ENCODE measurements at places on chromosomes 16 and 17.

- no peak for DNase-seq
Observed at GRCh38 chr17:16974569-16975276, 2.8 kb upstream of the TNFRSF13B start.

DNA sequence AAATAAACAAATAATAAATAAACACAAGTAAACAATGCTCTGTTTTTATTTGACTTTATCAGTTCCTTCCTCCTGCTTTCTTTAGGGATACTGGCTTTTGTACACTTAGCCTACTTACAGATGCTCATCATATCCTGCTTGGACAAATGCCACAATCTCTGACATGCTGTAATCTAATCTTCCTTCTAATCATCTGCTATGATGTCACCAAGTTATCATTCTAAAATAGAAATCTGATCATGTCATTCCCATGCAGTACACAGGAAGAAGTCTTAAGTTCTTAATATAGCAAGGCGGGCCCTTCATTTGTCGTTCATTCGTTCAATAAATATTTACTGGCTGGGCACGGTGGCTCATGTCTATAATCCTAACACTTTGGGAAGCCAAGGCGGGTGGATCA, 9.1 kb upstream of the UBB start:
- DNase-seq: no peak

DNA sequence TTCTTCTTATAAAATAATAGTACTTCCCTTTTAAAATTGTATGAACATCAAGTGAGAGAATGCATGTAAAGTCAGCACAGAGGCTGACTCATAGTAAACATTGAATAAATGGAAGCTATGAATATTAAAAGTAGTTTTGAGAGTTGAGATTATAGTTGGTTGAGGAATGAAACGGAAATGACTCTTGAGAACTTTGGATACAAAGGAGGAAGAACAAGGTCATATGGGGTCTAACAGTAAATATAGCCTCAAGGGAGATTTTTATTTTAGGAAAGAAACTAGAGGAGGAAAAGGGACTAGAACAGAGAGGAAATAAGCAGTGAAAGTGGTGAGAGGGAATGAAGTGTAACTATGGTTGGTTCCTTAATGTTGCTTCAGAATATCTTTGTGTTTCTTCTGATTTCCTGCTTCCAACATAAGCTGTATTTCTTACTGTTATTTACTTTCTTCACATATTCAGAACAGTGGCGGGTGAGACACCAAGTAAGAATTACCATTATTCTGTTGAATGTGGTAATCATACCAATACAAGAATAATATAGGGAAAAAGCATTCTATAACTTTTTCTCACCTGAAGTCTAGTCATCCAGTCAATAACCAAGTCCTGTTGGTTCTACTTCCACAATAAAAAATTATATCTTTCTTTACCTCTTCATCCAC, 165.1 kb downstream of the CHD9 start:
- DNase-seq: no peak

GRCh38 chr16:4765511-4766474, 1.2 kb downstream of the ZNF500 start:
- no peak for DNase-seq

DNA sequence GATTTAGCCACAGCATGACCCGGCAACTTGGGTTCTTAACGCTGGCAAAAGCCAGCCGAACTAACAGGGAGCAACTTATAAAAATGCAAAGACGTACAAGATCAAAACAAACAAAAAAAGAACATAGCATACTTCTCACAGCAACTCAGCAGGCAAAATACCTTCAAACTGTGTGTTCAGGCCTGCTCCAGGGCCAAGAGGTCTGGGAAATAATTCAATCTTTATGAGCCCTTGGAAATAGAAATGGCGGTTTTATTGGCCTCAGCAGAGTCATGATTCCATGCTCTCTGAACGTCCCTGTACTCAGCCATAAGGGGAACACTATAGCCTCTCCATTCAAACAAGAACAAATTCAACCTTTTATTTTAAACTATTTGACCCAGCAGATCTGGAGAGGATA, 101.3 kb upstream of the C17orf78 start:
- no peak for DNase-seq

DNA sequence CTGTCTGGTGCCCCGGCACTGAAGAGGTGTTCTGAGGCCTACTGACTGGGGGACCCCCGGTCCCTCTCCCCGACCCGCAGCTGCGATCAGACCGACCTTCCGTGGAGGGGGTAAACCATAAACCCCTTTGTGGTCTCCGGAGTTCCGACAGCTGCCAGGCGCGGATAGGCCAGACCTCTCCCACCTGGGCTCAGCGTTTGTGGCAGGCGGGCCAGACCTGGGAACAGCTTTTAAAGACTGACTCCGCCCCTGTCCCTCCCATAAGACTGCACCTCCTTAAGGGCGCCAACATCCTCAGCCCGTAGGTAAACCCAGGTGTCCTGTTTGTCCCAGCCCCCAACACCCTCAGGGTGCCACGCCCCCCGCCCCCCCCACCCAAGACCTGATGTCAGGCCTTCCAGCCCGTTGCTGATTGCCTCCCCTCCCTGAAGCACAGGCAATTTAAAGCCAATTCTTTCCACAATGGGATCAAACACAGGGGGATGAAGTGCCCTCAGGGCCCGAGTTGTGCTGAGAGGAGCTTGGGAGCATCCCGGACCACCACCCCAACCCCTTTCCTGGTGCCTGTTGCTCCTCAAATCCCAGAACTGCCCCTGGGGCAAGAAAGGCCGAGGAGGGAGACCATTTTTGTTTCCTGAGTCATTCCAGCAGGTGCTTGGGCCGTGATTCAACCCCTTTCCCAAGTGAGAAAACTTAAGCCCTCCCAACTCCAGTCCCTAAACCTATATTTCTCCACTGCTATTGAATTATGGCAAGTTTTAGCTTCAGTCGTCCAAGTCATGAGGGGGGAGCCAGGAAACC, at the start of gene SOX15:
TSS of gene SOX15 (minus strand) at position 204 of the 801 bp plus-strand sequence. CDS start 418 bp downstream, outside the sequence.
- DNase-seq: no peak

DNA sequence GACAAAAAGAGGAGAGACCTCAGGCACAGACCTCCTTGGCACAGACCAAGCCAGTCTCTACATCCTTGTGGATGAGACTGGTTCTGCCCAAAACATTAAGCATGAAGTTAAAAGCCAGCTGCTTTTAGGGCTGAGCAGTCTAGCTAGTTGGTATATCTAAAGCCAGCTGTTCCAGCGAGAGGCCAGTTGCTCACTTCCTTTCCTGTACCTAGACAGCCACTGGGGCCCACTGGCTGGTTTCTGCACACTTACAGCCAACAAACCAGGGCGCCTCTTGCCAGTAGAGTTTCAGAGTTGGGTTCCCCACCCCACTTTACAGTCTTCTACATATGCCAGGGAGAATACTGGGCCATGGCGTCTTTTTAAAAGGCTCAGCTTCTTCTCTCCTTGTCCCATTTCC, 242.4 kb downstream of the ZFHX3 start:
- no peak for DNase-seq

DNA sequence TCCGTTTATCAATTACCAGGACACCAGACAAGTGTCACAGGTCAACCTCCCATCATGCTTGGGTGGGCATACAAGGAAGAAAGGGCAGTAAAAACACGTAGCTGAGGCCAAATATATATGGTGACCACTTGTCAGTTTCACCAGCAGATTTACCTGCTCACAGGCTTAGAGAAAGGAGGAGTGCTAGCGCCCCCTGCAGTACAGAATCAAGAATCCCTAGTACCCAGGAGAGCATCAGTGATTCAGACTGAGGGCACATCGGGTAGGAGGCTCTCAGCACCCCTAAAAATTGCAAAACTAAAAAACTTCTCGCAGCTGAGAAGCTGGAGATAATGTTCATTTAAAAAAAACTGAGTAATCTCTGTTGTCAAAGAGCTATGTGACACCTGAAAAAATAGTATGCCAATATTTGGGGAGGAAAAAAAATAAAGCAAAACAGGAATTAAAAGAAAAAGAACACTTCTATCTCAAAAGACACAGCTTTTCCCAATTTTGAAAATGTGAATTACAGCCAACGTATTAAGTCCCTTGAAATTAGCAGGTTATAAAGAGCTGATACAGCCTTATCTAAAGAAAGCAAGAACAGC, 21.2 kb upstream of the MON1B start:
- DNase-seq: peak; percentile 21

DNA sequence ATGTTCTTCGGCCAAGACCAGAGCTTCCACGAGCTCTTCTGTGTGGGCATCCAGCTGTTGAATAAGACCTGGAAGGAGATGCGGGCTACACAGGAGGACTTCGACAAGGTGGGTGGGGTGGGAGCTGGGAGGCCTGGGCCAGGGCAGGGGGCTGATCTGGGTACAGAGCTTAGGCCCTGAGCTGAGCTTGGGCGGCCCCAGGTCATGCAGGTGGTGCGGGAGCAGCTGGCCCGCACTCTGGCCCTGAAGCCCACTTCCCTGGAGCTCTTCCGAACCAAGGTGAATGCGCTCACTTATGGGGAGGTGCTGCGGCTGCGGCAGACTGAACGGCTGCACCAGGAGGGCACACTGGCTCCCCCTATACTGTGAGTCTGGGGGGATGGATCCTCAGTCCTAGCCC, 3.5 kb downstream of the ELMO3 start:
- DNase-seq: no peak

DNA sequence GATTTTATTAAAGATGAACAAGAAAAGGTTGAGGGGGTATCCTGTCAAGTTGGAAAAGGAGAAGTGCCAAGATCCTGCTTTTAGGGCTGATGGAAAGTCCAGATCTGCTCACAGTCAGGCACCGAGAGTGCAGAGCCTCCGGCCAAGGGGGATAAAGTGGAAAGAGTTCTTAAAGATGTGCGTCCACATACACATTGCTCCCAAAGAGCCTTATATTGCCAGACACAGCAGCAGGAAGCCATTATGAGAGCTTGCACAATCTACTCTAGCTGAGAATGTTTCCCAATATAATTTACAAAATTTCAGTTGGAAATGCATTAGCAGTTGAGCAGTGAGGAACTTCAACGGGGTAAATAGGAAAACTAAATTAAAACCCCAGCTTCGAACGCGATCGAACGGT, 95.6 kb downstream of the SALL1 start:
- DNase-seq: no peak

DNA sequence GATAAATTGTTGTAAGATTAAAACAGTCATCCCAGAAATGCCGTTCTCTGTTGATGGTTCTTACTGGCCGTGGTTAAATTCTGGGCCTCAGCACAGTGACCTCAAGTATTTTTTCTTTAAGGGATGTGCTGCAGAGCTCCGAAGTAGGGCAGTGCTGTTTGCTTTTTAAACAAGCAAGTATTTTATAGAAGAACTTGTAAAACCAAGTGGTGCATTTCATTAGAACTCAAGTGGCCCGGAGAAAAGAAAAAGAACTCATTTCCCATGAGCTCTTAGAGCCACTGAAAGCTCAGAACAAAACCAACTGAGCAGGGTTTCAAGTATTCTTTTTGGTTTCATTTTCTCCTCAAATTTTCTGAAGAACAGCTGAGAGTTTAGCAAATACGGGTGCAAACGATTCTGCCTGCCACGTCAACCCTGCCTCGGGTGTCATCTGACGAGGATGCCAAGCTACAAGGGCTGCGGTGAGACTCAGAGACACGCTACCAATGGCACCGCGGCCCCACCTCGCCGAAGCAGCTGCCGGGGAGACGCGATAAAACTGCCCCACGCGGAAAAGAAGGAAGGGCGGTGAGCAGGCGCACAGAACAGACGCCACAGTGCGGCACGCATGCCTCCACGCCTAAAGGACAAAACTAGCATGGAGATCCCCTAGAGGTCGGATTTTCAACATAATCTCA, 6.3 kb downstream of the LMF1 start:
- no peak for DNase-seq

- DNase-seq: no peak
Observed at GRCh38 chr17:2068519-2069051, 13.7 kb downstream of the HIC1 start.

DNA sequence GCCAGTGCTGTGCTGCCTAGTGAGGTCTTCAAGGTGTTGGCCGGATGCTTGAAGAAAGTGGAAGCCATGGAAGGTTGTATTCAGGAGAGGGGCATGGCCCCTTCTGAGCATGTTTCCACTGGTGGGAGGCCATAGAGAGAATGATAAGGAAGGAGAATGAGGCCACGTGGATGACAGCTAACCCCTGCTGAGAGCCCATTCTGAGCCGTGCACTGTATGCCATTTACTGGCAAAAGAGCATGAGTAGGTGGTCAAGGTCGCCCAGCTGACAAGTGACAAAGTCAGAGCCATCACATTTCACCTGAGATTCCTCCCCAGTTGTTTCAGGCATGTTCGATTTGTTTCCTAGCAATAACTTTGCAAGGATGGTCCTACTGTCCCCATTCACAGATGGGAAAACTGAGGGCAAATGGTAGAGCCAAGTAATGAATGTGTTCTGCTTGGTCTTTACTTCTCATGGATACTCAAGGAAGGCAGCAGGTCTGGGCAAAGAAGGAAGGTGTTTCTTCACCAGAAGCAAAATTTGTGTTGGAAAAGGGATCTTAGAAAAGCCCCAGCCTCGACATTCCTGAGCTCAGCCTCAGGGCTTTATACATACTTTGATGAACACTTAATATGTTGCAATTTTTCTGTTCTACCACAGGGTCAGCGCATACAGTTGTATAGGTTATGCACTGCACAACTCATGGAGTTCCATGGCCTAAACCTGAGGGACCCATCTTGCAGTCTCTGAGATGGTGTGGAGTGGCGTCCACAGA, 10.5 kb upstream of the NKD1 start:
- no peak for DNase-seq

- no peak for DNase-seq
Observed at GRCh38 chr17:13000561-13000960, 17.3 kb downstream of the ELAC2 start.

DNA sequence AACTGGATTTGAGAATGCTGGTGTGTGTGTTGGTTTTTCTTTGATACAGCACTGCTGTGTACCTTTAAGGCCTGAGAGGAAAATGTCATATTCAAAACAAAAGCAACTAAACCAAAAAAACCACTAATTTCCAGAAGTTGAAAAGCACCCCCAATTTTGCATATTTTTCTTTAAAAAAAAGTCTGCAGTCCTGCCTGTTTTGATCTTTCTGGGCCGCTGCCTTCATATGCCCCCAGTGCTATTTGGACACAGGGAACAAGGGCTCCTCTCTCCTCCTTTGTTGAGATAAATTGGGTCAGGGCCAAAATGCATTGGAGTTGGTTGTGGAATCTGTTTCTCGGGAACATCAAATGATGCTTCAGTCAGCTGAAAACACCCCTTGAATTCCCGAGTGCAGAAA, 26.9 kb downstream of the GPT2 start:
- DNase-seq: no peak

DNA sequence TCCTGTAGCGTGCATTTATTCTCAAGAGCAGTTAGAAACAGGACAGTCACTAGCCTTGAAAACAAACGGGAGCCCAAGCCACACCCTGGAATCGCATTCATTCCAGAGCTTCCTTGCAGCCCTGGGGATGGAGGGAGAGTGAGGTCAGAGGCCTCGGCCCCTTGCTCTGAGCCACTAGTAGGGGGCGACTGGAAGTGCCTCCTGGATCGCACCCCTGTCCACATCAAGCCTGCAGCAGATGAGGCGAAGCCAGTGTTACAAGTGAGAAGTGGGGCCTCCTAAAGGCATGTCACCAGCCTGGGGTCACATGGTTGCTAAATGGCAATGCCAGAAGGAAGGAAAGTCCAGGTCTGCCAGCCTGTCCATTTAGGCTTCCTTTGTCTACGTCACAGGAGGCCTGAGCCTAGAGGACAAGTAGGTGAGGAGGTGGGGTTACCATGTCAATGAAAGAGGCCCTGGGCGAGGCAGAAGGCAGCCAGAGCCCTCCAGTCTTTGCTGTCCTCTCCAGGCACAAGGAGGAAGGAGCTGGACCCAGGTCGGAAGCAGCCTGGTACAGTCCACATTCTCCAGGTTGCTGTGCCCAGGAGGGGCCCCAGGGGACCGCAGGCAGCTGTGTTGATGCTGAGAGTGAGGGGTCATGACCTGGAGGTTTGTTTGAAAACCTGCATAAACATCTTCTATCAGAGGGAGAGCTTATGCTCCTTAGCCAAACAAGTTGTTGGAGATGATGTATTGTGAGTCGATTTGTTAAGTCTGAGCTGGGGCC, 3.0 kb upstream of the RCVRN start:
- DNase-seq: no peak
